ENCODE measurements at places on chromosomes 2 and 18.

GRCh38 chr2:101722864-101723263 lies 25.4 kb downstream of the MAP4K4 start:
- no peak for DNase-seq

DNA sequence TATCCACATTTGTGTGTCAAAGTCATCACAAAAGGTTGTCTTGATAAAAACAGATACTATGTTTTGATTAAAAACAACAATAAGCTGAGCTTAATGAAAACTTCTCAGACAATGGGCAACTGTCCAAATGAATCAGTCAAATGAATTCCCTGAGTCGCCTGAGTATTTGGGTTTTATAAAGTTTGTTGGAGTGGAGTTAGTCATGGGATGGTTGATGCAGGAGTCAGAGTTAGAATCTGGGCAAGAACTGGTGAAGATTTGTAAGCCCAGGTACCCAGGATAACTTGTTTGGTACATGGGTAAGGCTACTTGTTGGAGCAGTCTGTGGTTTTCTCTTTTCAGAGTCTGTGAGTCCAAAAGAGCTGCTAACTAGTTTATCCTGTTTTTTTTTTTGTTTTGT lies 34.4 kb upstream of the RAPGEF4 start:
- no peak for DNase-seq

- peak; percentile 39 for DNase-seq
Measured at GRCh38 chr2:238449909-238450417, 23.2 kb downstream of the ASB1 start.

DNA sequence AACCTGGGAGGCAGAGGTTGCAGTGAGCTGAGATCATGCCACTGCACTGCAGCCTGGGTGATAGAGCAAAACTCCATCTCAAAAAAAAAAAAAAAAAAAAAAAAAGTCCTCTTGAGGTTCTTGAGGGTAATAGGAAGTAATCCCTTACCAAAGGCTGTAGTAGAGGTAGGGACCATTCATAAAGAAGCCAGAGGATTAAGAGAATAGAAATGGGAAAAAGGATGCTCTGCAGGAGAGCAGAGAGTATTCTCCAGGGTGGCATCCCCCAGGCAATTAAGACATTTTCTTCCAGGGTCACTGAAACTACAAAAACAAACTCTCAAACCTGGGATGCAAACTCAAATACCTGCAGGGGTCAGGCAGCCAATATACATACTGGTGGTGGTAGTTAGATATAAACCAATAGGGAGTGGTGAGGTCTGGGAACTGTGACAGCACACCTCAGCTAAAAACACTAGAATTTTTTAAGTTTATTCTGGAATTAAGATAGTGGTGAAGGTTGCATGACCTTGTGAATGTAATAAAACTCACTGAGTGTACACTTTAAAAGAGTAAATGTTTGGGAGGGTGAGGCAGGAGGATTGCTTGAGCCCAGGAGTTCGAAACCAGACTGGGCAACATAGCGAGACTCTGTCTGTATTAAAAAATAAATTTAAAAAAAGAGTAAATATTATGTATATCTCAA lies 24.7 kb downstream of the RAPH1 start:
- DNase-seq, result no peak

DNA sequence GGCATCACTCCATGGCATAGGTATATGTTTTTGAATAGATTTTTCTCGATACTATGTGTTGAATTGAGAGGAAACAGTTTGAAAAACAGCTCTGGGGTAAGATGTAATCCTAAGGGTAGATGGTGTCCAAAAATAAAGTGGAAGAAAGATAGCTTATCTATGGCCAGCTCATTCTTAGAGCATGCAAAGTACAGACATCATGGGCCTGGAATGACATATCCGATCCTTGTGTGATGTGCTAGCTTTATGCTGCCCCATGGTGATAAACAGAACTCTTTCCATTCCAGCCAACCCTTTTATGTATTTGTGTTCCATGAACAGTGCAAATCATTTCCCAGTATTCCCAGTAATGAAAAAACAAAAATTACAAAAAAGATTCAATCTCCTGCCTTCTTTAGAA lies 390.2 kb upstream of the NXPH2 start:
- no peak for DNase-seq

- DNase-seq, result no peak
Measured at GRCh38 chr2:40103590-40103989, 324.5 kb upstream of the THUMPD2 start.

DNA sequence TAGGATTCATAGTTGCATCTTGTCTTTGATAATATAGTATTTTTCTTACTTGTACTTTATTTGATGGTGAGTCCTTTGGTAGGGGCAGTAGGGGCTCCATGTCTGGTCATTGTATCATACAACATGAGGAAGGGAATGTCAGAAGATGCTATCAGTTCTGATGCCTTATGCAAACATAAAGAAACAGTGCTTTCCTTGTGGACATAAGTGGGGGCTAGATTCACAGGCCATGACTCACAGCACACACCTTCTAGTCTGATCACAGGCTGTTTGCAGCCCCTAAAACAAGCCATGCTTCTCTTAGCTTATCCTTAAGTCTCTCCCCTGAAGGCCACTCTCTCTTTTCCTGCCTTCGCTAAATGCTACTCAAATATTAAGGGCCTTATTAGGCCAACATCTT lies 10.7 kb upstream of the SLC14A1 start:
- DNase-seq, result no peak

- no peak for DNase-seq
Measured at GRCh38 chr2:114294741-114295140, 147.7 kb upstream of the DPP10 start.

GRCh38 chr2:20229322-20230113 lies 4.6 kb upstream of the SDC1 start:
- no peak for DNase-seq

DNA sequence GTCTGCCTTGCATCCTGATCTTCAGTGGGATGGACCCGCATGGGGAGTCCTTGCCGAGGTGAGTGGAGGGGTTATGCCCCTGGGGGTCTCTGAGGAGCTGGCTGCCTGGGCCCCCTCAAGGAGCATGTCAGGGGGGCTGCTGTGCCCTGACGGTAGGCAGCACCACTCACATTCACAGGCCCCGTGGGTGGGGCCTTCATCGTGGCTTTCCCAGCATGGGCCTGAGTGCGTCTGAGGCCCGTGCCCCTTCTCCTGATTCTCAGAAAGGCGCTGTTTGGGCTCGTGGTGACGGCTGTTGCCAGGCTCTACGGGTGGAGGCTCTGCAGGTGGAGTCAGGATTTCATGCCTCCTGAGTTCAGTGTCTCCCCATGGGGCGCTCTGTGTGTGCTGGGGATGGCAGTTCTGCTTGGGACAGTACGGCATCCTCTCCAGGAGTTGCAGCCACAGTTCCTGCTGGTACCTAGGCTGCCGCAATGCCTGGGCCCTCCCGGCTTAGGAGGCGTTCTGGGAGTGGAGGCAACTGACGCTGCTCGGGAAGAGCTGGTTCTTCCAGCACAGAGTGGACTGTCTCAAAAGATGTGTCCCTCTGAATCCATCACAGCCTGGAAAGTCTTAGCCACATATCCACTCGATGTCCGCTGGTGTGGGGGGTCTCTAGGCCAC lies 57.3 kb downstream of the NTSR2 start:
- no peak for DNase-seq

- DNase-seq, result no peak
Measured at GRCh38 chr2:7523481-7524120, 606.4 kb downstream of the RNF144A start.

GRCh38 chr2:233349005-233349998 lies 5.0 kb upstream of the DGKD start:
- peak; percentile 57 for DNase-seq

GRCh38 chr2:16566701-16567100 lies 98.9 kb downstream of the CYRIA start:
- no peak for DNase-seq

GRCh38 chr2:175251425-175252041 lies 70.0 kb upstream of the ATP5MC3 start:
- peak; percentile 16 for DNase-seq

DNA sequence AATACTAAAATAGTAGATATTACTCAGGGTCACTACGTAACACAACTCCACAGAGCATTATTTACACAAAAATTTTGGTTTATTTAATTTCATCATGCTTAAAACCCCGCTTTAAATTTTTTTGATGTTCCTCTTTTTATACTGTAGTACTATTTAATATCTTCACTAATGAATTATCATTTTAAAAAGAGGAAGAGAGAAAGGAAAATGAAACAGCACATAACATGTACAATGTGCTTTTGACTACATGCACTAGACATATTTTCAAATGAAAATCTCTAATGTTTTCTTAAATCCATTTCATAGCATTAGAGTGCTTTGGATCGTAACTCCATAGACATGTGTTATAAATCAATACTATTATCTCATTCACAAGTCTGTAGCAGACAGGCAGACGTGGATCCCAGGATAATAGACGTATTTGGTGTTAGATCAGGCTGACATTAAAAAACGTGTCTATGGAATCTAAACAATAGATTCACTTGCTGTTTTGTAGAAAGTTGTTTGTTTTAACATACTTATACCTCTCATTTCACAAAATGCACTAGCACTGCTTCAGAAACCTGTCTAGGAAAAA lies 897.0 kb downstream of the CPS1 start:
- DNase-seq, result no peak

DNA sequence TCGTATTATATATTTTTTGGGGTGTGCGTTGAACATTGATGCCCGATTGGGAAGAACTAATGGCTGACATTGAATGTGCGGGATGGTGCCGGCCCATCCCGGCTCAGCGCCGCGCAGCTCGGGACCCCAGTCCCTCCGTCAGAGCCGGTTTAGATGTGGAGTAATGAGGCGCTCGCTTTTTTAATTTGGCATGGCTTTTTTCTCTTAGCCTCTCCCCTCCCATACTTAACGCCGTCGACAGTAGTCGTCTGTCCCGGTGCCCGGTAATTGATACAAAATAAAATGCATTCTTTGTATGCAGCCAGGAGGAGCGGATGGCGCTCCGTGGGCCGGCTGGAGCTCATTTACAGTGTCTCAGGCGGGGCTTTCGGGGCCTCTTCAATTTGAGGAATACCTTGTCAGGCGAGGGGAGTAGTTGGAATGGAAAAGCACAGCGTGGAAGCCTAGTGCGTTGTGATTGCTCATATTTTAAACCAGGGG lies 209.2 kb downstream of the GBX2 start:
- no peak for DNase-seq

GRCh38 chr2:105864262-105864661 lies 119.5 kb downstream of the NCK2 start:
- DNase-seq, result no peak

- DNase-seq, result peak; percentile 67
Measured at GRCh38 chr2:186589612-186590349, at the start of gene ITGAV. TSS of gene ITGAV (plus strand) at chr2:186590056. CDS start at chr2:186590339, 283 bp downstream.

DNA sequence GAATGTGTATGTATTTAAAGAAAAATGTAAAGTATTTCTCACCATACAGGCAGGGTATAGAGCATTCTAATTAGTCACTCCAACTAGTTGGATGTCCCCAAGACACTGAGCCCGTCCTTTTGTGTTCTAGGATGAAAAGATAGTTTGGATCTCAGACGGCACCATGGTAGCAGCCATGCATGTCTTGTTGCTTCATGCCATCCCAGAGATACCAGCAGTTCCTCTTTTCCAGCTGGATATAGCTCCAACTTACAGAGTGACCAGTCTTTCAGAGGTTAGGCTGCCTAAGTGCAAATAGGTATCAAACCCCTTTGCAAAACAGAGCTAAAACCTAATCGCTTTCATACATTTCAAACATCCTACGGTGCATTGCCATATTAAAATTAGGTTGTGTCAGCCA lies 275.3 kb downstream of the MTX2 start:
- no peak for DNase-seq

DNA sequence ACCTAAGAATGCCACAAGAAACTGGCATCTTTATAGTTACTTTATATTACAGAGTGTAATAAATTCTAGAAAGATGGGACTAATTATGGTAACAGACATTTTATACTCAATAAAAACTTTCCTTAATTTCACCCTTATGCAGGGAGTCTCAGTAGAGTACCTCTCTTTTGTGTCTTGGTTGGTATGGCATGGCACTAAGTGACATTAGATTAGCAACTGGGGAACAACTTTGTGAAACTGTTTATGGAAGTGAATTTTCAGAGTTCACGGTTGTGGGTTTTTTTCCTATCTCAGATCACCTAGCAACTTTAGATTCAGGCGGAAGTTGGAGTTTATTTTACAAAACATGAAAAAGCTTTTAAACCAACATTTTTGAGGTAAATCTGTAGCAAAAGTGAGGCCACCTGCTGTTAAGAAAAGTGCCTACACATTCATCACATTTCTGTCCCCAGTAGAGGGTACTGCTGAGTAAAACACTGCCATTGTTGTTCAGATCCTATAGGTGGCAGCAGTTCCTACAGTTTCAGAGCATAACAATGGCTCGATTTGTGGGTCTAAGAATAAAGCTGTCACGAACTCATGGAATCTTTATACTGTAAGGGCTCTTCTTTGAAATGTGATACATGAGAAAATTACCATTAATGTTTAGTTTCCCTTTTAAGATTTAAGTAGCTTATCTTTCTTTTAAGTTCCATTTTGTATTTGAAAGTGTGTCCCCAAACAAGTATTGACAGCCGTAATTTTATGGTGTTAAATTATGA lies 117.6 kb downstream of the CAMKMT start:
- peak; percentile 30 for DNase-seq

DNA sequence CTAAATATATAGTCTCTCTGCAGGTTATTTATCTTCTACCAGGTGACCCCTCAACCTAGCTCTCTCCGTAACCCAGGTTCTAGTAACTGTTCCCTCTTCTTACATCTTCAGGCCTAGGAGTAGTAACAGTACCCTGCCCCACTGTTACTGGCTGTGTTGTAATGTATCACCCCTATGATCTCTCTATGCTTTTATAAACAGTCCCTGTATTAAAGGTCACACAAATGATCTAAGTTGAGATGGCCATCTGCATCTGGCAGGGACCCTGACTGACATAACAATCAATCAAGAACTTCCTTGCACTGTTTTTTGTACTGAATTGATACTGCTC lies 219.7 kb upstream of the STK17B start:
- no peak for DNase-seq

DNA sequence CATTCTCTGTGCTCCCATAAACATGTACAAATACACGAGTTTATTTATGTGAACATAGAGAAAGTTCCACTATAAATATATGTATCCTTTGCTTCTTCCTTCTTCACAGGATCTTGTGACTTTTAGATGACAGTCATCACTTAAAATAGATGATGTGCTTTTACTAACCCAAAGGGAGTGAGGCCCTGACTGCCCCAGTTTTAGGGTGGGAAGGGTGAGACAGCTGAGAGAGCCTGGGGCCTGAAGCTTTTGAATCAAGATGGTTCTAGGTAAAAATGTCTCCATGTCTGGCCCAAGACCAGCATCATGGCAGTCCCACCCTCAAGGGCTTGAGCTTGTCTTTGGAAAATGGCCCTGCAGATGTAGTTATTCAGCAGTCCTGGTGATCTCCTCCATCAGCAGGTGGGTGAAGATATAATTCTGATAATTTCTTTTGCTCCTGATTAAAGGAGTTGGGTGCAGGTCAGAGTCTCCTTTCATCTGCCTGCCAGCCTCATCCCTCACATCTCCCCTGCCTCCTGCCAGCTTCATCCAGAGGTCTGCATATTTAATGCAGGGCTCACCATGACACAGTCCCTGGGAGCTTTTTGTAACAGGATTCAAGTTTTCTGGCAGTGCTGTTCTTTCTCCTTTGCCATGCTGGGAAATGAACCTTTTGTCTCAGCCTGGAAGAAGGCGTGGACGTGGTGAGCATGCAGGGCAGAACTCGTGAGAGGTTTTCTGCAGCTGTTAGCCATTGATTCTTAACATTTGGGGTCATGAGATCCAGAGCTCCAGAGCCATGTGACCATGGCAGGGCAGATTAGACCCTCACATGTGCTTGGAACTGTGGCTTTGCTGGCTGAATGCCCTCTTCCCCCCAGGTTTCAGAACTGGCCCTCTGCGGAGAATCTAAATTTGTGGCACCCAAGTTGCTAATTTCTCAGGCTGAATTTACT lies 2.7 kb downstream of the HRH4 start:
- DNase-seq, result no peak

- no peak for DNase-seq
Measured at GRCh38 chr2:105143094-105143466, 98.5 kb upstream of the GPR45 start.
